ENCODE measurements at places on chromosomes 6 and 20.

GRCh38 chr6:624979-625378, 31.9 kb downstream of the HUS1B start:
- DNase-seq, result no peak

DNA sequence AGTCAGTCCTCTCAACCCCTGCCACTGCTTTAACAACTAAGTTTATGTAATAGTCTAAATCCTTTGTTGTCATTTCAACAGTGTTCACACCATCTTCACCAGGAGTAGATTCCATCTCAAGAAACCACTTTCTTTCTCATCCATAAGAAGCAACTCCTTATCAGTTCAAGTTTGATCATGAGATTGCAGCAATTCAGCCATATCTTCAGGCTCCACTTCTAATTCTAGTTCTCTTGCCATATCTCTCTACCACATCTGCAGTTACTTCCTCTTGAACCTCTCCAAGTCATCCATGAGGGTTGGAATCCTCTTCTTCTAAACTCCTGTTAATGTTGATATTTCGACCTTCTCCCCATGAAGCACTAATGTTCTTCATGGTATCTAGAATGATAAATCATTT, 57.9 kb upstream of the FOXO3 start:
- no peak for DNase-seq

DNA sequence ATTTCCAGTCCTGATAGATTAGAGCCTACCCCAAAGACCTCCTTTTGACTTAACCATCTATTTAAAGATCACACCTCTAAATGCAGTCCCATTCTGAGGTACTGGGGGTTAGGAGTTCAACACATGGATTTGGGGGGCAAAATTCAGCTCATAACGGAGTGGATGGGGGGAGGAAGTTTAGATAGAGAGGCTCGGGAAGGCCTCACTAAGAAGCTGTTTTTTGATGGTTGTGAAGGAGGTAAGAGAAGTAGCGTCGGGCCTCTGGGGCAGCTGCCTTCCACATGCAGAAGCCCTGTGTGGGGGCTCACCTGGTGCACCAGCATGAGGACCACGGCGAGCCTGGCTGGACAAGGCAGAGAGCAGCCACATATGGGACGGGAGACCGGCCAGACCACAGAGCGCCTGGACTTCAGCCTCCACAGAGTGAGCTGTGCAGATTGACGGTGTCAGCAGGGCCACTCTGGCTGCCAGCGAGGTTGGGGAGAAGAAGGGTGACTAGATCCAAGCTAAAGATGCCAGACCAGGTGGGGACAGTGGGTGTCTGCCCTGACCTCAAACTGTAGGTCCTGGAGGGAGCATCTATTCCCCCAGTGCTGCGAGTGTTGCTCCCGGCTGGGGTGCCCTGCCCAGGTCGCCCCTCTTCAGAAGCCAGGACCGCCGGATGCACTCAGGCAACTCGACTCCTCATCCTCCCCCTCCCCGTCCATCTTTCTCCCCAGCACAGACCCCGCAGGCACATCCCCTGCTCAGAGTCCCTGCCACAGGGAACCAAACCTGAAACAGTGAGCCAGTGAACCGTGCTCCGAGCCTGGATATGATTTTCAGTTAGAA, 5.1 kb upstream of the SYNJ2 start:
- DNase-seq, result no peak

- no peak for DNase-seq
These were observed 53.2 kb upstream of the NKX2-4 start for GRCh38 chr20:21450572-21450971.

DNA sequence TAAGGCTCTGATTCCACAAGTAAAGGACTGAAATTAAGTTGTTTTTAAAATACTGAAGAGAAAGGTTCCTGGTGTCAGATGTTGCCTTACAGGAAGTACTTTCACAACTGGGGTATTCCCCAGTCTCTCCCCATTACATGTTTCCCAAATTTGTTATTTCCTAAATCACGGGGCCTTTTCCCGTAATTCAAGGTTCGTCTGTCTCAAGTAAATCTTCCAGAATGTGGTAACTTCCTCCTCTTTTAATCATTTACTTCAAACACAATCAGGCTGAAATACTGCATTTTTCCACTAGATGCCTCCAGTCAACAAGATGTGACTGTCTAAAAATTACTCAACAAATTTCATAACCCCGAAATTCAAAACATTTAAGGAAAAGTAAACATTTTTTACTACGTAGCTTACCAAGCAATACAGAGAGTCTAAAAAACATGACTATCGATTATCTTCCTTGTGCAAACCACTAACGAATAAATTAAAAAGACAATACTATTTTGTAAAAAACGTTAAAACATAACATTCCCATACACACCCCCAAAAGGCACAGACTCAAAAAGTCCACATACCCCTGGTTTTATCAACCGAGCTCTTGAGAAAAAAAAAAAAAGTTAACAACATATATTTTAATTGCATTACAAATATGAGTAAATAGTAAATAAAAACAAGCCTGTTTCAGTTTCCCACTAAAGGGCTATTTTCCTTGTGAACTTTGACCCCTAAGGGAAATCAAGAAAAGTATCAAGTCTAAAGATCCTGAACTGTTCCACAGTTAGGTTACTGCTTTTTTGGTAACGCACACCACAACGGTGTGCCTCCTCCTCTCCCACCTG, 1.7 kb downstream of the SOD2 start:
- DNase-seq, result no peak
